Activated T-cell treated with anti-CD3 and anti-CD28 coated beads, Interleukin-2, amount 50 U/mL, for 1 hour (primary cell): ENCODE measurements at places on chromosomes 16 and 17.

DNA sequence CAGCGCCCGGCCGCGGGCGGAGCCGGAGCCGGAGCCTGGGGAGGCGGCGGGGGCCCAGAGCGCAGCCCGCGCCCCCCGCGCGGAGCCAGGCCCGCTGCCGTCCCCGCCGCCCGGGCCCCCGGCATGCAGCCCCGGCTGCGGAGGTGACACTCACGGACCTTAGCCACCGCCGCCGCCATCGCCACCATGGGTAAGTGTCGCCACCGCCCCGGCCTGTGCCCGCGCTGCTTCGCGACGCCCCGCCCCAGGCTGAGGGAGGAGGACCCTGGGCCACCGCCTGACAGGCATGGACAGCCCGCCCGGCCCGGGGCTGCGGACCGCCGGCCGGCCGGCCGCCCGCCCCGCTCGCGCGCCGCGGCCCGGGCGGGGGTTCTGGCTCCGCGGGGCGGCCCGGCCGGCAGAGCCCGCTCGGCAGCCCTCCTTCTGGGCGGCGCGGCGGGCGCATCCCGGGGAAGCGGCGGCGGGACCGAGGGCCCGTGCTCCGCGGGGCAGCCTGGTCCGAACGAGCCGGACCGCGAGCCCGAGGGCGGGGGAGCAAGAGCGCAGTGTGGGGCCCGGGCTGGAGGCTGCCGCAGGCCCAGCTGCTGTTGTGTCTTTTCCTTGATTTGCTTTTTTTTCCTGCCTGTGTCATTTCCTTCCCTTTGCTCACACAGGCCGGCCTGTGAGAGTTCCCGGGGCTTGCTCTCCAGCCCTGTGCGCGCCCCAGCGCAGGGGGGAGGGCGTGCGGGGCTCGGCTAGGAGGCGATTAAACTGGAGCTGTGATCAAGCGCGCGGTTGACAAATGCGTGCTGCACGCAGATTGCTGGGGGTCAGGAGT lies 565 bp downstream of the MAP3K3 start:
- peak; percentile 53 for DNase-seq

DNA sequence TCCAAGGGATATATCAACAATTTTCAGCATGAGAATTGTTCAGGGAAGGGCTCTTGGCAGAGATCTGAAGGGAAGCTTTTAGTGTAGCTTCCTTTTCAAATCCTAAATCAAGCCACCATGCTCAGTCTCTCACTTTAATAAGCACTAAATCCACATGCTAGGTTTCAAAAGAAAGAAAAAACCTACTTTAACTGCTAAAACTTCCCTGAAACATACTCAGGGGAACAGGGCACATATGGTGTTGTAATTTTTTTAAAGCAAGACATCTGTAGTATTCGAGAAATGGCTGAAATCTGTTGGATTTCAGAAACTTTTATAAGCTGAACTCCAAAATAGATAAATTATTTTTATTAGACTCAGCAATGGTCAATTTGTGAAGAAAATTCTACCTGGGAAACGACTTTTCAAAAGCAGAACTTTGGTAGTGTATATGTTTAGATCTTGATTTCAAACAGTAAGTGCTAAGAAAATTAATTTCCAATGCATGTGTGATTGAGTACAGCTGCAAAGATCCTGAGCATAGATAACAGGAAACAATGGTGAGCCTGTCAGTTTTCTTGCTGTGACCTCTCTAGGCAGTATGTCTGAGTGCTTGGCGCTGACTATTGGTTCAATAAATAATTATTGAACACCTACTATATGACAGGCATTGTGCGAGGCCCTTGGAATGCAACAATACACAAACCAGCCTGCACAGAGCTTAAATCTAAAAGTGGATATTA lies 804.5 kb upstream of the SOX9 start:
- no peak for DNase-seq

DNA sequence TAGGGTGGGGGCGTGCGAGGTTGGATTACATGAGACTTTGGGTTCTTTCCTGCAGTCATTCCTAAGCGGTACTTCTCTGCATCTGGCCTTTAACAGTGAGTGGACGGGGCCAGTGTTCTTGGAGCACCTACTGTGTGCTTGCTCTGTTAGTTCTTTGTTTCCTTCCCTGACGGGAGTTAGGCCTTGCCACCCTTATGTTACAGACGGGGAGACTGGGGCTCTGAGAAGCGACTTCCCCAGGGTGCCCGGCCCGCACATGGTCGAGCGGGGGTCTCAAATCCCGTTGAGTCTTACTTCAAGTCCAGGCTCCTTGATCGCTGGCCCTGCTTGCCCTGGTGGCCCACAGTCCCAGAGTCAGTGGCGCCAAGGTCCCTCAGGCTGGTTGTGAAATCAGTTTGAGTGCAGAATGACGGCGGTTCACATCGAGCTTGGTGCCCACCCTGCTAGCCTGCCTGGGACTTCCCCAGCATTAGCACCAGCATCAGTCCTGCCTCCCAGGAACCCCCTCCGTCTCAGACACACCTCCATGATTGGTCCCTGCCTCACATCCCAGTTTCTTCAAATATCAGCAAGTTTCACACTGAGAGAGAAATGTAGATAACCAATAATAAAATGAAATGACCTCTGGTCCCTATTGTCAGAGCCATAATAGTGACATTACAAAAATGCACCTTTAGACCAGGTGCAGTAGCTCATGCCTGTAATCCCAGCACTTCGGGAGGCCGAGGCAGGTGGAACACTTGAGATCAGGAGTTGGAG lies 128.0 kb downstream of the CMIP start:
- DNase-seq, result no peak

GRCh38 chr16:13793841-13794409 lies 126.0 kb upstream of the ERCC4 start:
- no peak for DNase-seq

DNA sequence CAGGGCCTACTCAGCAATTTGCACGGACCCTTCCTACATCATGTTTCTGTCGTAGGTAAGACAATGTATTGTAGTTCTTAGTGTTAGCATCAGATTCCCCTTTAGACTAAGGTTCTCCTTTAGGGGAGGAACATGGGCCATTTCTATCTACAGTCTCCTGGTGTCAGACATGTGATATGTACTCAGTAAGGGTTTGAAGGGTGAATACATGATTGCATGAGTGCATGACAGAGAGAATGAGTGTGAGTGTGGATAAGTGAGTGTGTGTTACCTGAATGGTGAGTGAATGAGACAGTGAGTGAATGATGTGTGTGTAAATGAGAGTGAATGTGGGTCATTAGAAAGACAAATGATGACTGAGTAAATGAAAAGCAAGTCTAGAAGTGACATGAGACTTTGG lies 476.8 kb downstream of the HAPSTR1 start:
- DNase-seq, result no peak

GRCh38 chr16:4419402-4419959 lies 3.1 kb upstream of the CORO7 start:
- DNase-seq, result no peak

GRCh38 chr17:65230040-65230439 lies 92.9 kb downstream of the RGS9 start:
- no peak for DNase-seq

DNA sequence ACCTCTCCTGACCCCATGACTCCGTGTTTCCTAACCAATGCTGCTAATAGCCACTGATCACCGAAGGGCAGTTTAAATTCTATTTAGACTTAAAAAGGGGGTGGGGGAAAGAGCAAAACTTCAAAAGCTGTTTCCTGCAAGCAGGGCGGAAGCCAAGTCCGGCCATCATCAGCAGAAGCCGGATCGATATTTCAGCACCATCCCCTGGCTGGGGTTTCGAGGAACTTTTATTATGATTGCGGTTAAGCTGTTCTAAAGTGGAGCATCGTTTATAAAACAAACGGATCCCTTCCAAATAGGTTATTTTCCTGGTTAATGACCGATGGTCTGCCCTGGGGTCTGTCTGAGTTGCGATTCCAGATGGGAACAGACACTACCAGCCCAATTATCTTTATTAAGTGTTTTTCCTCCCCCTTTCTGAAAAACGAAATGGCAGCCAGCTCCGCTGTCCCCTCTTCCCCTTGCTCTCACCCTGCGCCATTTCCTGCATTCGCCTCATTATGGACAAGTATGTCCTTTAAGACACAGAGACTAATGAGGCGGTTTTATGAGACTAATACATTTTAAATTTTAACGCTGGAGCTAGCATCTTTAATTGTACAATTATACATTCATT lies 76.1 kb upstream of the IRX3 start:
- no peak for DNase-seq

GRCh38 chr16:48608871-48609651 lies 919 bp downstream of the N4BP1 start:
- peak; percentile 33 for DNase-seq

DNA sequence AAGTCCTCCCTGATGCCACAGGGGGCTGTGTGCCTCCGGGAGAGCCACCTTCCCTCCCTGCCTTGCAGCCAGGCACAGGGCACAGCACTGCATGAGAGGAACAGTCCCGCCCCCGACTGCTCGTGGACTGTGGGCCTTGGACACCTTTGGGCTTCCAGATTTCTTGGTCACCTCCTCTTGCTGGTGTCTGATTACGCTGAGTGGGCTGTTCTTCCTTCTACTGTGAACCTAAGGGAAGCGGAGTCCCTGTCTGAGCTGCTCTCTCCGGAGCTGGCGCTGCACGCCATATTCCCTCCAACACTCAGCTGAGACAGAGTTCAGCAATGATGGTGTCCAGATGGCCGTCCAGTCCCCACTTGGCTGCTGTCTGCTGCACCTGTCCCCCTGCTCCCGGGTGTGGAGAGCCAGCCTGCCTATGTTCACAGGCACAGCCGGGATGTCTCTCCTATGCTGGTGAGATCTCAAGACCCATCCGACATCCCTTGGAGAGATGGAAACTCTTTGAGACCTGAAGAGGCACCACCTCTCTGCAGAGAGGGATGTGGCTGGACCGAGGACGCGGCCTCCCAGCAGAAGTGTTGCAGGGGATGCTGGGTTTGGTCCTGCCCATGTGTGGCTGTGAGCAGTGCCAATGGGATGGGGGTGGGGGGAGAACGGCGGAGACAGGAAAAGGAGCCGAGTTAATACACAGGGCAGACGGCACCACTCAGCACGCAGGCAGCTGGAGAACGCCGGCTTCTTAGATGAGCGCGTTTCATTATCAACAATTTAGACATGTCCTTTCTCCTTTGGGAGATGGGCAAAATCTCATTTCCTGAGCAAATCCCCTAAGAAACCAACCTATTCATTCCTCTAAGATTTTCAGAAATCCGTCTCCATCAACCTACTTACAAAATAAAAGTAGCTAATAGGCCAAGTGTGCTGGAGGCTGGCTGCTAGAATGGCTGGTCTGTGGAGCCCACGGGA lies 171.9 kb downstream of the ENGASE start:
- no peak for DNase-seq

GRCh38 chr17:73189417-73190099 lies 3.3 kb upstream of the COG1 start:
- DNase-seq, result no peak

GRCh38 chr16:25192096-25192495 lies 24.7 kb upstream of the AQP8 start:
- no peak for DNase-seq

DNA sequence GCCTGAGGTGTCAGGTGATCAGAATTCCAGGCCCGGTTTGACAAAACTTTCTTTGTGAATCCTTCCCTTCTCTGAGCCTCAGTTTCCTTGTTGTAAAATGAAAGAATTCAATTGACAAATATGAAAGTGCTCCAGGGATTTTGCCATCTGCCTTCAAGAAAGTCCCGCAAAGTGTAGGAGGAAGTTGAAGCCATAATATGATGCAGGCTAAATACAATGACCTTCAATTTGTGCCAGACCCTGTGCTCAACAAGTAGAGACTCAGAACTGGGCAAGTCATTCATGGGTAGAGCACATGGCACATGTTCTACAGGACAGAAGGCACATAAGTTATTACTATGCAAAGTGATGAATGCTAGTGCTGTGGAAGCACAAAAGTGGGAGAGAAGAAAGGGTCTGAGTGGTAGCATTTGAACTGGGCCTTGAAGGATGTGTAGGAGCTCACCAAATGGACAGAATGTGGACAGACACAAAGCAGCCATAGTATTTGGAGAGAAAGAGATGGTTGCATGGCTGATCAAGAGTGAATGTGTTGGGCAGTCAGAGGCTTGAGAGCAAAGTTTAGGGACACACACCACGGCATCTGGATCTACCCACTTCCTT lies 2.4 kb upstream of the SCIMP start:
- no peak for DNase-seq

DNA sequence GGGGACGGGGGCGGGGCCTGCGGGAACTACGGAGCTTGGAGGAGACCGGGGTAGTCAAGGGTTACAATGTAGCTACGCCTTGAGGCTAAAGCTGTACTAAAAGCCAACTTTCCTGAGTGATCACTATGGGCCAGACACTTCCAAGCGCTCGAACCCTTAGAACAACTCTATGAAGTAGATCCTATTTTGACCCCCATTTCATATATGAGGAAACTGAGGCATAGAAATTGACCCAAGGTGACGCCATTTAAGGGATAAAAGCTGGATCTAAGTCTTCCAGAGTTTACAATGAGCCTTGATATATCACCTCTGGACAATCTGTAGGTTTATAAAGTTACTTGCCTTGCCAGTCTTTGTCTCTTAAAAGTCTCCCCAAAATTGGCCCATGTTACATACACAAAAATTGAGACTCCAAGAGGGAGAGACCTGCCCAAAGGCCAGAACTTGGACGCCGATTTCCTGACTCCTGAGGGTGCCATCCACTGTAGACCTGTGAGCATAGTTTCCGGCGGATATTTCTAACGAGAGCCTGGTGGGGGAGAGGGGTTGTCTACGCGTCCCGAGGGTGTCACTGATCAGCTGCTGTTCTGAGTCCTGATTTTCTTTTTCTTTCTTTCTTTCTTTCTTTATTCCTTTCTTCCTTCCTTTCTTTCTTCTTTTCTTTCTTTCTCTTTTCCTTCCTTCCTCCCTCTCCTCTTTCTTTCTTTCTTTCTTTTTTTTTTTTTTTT lies 555 bp upstream of the NCBP3 start:
- no peak for DNase-seq

- DNase-seq, result no peak
Measured at GRCh38 chr16:88395669-88396584, 13.2 kb downstream of the ZNF469 start.

DNA sequence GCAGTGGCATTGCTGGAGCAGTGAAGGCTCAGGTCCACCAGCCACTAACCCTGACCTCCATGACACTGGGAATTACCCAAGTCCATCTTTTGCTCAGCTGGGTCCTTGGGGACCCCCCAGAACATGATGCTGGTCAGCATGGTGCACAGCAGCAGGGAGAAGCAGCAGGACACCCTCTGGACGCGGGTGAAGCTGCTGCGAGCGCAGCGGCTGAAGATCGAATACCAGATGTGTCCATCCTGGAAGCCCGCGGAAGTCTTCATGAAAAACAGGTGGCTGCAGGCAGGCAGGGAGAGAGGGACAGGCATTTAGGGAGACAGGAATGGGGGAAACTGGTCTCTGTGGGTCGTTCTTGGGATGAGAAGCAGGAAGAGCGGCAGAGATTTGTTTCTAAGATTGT lies 53.4 kb upstream of the GCSH start:
- no peak for DNase-seq

GRCh38 chr16:11806721-11807120 lies 9.7 kb upstream of the ZC3H7A start:
- no peak for DNase-seq

- peak; percentile 22 for DNase-seq
Measured at GRCh38 chr16:80527297-80527696, 13.5 kb upstream of the DYNLRB2 start.

- peak; percentile 41 for DNase-seq
Measured at GRCh38 chr17:77454242-77455095, 313.7 kb downstream of the SEC14L1 start.
